Activated naive CD8-positive, alpha-beta T cell treated with anti-CD3 and anti-CD28 coated beads for 36 hours (primary cell): ENCODE measurements at places on chromosomes 12 and 14. TPM values are rescaled to one million over a fixed set of nuclear protein-coding genes. Genes with fewer than 3 reads are reported as not detected.

Gene TMEM30B
- 2.0 TPM for total RNA-seq

Gene IL31
- total RNA-seq = not detected

DNA sequence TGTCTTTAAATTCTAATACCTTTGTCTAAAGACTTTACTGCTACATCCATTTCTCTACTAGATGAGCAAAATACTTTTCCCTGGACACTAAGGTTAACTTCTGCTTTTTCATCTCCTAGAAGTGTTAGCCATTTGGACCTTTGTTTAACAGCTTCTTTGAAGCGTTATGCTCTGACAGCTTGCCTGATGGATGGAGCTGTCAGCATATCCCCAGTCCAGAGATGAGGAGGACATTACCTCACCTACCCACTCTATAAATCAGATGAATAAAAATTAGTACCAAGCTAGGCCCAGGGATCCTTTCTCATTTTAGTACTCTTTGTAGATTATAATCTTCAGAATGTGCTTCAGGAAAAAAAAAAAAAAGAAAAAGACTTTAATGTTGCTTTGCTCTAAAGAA, 222.7 kb downstream of the PELI2 start:
- no peaks in the 10 kb centered on the region for H3K36me3 ChIP-seq
- no peaks in the 10 kb centered on the region for H3K27me3 ChIP-seq
- DNase-seq = no peak
- peaks cover 3% of the 10 kb centered on the region for H3K4me1 ChIP-seq

GRCh38 chr12:132597333-132598316, 12.8 kb downstream of the LRCOL1 start:
- no peak overlapping the region for H3K27ac ChIP-seq
- no peak for DNase-seq
- no peaks in the 10 kb centered on the region for H3K36me3 ChIP-seq
- peaks cover 16% of the 10 kb centered on the region for H3K4me1 ChIP-seq
